ENCODE measurements at places on chromosomes 16 and 17. TPM values are rescaled to one million over a fixed set of nuclear protein-coding genes. Genes with fewer than 3 reads are reported as not detected.

Gene HS3ST6
- not detected for total RNA-seq

Gene TBX2
- 0.73 TPM for total RNA-seq

Gene MT1M
- not detected for total RNA-seq

Gene CDRT15
- not detected for total RNA-seq

Gene UNC13D
- total RNA-seq: 1.3 TPM

Gene HSD11B2
- 0.64 TPM for total RNA-seq

- ATAC-seq: no peak
Observed at GRCh38 chr17:32862940-32863339, 14.0 kb downstream of the MYO1D start.

GRCh38 chr16:55630774-55631173 is 25.0 kb upstream of the SLC6A2 start:
- no peak for ATAC-seq

DNA sequence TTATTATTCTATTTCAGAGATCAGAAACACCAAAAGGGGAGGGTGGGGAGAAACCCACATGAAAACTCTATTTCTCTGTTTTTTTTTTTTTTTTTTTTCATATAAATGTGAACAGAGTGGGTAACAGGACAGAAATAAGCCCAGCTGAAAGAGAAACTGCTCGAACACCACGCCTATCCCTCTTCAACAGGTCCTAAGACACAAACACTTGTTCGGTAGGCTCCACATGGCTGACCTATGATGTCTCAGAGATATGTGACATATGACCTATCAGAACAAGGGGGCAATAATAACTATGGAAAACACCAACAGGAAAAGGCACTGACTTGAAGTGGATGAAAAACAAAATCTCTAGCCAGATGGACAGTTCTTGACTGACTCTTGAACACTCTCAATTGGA is 44.8 kb downstream of the PARN start:
- ATAC-seq: no peak

GRCh38 chr17:45918241-45918745 is 23.9 kb downstream of the MAPT start:
- ATAC-seq: no peak

DNA sequence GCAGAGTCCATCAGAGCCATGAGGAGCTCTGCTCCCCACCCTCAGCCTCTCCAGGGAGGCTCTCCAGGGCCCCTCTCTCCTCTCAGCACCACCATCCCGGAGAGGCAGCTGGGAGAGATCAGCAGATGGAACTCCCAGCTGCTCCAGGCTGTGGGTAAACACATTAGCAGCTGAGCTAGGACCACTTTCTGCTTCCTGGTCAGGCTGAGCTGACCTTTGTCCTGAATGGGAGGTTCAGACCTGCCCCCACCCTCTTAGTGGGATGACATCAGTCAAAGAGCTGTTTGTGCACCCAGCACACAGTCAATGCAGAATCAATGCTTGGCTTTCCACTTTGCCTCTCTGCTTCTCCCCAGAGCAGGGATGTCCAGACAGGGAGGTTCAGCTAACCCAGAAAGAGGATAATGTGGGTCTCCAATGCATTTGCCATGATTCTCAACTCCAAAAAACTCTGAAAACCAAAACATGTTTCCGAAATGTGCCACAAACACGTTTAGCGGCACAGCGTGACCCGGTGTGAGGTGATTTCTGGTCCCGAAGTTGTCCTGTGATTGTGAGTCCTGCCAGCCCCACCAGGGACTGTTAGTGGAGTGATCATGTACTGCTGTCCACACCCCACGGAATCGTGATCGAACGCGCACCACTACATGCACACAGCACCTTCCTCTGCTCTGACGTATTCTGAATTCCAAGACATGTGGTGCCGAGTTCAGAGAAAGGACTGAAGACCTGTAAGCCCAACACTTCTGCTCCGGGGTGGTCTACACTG is 6.7 kb downstream of the GPR142 start:
- ATAC-seq: no peak

DNA sequence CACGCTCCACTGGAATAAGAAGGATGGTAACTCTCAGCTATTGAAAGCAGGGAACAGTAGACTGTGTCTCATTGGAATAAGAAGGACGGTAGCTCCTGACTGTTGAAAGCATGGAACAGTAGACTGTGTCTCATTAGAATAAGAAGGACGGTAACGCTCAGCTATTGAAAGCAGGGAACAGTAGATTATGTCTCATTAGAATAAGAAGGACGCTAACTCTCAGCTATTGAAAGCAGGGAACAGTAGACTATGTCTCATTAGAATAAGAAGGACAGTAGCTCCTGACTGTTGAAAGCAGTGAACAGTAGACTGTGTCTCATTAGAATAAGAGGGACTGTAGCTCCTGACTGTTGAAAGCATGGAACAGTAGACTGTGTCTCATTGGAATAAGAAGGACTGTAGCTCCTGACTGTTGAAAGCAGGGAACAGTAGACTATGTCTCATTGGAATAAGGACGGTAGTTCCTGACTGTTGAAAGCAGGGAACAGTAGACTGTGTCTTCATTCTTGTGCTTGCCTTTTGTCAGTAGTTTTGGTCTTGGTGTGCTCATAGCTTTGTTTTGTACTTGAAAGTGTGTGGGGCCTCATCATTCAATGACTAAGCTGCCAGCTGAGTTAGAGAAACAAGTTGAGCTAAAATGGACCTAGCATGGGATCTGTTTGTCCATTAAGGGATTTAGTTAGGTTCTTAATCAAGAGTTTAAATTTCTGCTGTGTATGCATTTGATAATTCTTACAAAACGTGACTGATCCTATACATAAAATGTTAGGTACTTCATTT is 58.5 kb downstream of the BANP start:
- ATAC-seq: peak; percentile 68

DNA sequence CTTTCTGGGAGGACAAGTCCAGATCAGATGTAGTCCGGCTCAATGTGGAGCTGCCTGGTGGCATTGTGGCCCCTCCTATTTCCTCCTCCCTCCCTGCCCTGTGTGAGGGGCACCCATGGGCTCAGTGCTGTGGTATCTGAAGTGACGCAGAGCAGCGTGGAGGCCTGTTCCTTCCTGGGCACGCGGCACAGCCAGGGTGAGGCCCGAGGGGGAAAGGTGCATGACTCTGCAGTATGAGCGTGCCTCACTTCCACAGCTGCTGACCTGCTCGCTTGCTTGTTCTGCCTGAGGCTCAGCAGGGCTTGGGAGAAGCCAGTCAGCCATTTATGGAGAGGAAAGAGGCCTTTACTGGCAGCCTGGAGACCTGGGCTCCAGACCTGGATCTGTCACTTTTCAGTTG is 11.7 kb downstream of the TMEM238L start:
- no peak for ATAC-seq

- no peak for ATAC-seq
Observed at GRCh38 chr16:27518226-27518625, 31.5 kb downstream of the GTF3C1 start.

DNA sequence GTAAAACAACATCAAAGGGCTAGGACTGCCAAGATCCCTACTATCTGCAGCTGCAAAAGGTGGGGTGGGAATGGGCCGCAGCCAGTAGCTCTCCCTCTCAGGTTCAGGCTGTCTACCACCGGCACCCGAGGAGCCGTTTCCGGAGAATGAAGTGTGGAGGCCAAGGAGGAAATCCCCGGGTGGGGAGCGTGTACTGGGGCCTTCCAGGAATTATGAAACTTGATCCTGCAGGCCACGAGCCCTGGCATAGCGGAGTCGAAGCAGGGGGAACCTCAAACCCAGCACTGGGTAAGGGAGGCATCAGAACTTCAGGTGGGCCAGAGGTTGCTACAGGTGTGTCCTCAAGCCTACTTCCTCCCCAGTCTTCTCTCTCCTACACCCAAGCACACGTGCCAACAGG is 5.1 kb downstream of the INPP5K start:
- ATAC-seq: no peak

GRCh38 chr17:80920441-80920840 is 71.2 kb upstream of the CHMP6 start:
- ATAC-seq: no peak

- ATAC-seq: no peak
Observed at GRCh38 chr16:54125751-54126655, 160.6 kb downstream of the IRX3 start.

- no peak for ATAC-seq
Observed at GRCh38 chr16:28924399-28924761, 658 bp downstream of the RABEP2 start.

GRCh38 chr17:60335289-60335688 is 56.6 kb downstream of the USP32 start:
- ATAC-seq: no peak
